ENCODE measurements at places on chromosomes 11 and 22.

DNA sequence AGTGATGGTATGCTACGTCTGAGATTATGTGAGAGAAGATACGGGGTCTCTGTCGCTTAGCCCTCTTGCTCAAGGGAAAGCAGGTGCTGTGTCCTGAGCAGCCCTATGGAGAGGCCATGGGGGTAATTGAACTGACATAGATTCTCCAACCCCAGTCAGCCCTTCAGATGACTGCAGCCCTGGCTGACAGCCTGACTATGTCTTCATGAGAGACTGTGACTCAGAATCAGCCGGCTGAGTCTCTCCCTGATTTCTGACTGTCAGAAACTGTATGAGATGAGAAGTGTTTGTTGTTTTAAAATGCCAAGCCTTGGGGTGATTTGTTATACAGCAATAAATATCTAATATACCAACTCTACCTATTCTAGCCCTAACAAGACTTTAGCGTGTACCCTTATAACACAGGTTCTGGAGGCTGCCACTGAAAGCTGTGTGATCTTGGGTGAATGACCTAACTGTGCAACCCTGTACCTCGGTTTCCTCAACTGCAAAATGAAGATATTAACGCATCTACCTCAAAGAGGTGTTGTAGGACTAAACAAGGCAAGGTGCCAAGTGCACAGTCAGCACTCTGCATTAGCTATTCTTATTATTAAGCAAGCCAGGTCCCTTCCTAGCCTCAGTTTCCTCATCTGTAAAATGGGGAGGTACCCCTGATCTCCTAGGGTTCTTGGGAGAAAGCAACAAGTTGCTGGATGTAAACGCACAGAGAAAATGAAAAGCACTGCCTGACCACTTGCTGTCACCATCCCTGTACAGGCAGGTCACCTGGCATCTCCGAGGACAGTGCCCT lies 24.9 kb downstream of the SLC43A1 start:
- no peak for DNase-seq

DNA sequence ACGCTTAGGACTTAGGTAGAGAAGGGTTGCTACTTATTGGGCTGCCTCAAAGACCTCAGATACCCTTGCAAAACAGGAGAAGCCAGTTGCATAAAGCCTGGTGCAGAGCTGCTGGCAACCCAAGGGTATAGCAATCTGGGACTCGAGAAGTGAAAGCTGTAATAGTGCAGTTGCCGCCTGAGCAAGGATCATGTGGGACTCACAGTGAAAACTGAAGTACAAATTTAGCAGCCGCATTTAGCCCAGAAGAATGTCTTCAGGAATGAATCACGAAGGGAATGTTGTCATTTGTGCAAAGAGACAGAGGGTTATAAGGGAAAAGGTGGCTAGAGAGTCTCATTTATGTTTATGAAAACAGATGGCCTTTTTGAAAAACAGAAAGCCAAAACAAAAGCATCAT lies 267.2 kb downstream of the TENM4 start:
- DNase-seq = no peak

DNA sequence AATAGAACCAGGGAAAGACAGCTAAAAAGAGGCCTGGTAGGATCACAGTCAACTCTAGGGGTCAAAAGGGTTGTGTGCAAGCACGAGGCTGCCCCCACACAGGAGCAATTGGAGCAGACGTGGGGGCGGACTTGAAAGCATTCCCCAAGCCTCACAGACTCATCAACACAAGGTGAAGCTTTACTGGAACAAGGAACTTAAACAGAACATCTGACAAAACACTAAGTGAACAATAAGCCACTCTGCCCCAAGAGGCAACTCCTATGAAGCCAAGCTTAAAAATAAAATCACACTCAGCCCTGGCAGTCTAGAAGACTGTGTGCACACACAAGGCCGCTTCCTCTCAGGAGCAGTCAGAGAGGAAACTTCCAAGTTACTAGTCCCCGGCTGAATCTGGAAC lies 32.2 kb upstream of the TEAD1 start:
- DNase-seq = no peak

GRCh38 chr22:44413211-44413610 lies 84.8 kb downstream of the RTL6 start:
- peak; percentile 19 for DNase-seq

GRCh38 chr11:83722392-83723119 lies 436.4 kb upstream of the CCDC90B start:
- no peak for DNase-seq

GRCh38 chr11:128326791-128327190 lies 260.6 kb downstream of the ETS1 start:
- no peak for DNase-seq

GRCh38 chr22:17400305-17400704 lies 31.0 kb downstream of the CECR2 start:
- DNase-seq = no peak

DNA sequence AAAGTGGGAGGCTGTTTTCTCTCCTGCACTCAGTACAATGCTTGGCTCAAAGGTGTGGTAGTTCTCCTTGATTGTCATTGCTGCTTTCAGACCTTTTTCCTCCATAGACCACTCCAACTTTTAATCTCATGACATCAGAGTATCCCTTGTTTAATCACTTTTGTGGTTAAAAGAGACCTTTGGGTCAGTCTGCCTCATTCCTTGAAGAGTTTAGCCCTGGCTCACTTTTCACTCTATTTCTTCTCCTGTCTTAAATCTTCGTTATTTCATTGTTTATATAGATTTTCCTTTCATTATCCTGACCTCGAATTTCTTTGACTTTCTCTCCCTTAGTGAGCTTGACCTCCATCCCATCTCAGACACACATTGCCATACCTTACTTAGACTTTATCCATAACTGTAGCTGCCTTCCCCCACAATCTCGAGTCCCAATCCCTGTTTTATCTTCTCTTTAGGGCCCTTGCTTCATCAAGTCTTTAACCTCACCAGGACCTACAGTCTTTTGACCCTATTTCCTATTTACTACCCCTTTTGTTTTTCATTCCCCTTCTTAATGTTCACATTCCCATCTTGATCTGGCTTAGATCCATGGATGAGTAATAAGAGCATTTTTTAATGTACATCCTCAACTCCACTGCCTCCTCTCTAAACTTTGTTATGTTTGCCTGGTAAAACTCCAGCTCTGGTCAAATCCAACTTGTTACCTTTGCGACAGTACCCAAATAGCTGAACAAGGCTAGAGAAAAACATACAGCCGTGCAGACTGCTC lies 9.5 kb downstream of the ATXN10 start:
- DNase-seq = no peak

All from aorta (tissue), 5 donors.